ENCODE measurements at places on chromosomes 11 and 22. TPM values are rescaled to one million over a fixed set of nuclear protein-coding genes. Genes with fewer than 3 reads are reported as not detected.
A peak's percentile ranks its signal among the peaks of the same experiment; 100 is the strongest.

KCNK7 gene
- 0.46 TPM for total RNA-seq

CARNS1 gene
- 1.2 TPM for total RNA-seq

- DNase-seq: peak; percentile 50
Measured at GRCh38 chr11:19697721-19698121, 14.9 kb upstream of the NAV2 start.

DNA sequence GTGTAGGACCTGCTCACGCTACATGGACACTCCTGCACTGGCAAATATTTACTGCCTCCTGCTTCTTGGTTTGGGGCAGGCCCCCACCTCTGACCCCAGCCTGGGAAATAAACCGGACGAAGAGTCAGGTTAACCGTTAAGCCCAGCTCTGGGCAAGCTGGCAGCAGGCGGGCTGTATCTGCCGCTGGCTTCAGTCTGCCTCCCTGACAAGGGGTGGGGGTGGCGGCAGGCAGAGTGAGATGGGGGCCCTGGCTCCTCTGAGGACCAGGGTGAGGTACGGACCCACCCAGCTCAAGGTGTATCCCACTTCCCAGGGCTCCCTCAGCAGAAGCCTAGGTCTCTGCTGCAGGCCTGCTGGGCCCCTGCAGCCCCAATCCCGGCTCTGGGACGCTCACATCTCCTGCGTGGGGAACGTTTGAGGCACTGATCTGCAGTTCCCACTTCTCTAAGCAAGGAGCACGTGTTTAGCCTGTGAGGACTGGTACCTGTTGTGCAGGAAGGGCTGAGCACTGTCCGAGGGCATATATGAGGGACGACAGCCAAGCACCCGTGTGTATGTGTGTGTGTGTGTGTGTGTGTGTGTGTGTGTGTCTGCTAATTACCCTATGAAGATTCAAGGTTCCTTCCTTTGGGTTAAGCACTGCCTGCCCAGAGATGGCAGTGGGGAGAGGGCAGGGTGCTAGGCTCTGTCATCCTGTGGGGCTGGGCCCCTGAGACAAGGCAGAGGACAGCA lies 1.1 kb upstream of the LRRC75B start:
- DNase-seq: peak; percentile 39

DNA sequence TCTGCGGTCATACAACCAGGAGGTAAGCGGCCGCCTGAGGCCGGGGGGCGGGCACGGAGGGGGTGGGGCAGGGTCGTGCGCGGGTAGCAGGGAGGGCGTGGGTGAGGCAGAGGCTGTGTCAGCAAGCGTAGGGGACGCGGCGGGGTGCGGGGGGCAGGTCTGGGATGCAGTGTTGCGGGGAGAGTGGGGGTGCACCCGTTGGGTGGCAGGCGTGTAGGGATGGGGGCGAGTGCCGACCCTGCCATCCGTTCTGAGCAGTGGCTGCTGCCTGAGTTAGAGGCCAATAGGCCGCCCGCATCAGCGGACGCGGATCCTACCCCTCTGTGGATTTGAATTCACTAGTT lies 1.4 kb downstream of the RIC8A start:
- DNase-seq: no peak

DNA sequence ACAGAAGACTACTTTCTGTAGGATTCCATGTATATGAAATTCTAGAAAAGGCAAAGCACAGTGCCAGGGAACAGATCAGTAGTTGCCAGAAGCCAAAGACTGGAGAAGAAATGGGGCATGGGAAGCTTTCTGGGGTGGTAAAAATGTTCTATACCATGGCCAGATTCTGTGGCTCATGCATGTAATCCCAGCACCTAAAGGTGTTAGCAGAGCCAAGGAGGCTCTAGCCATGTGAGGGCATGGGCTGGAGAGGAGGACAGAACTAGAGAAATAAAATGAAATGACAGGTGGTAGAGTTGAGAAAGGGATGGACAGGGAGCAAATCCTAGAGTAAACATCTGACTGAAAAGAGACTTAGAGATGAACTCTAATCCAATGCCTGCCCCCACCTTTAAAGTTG lies 26.9 kb upstream of the HMGXB4 start:
- DNase-seq: no peak

- DNase-seq: no peak
Measured at GRCh38 chr11:7896009-7896785, 34.9 kb downstream of the OR10A6 start.

DNA sequence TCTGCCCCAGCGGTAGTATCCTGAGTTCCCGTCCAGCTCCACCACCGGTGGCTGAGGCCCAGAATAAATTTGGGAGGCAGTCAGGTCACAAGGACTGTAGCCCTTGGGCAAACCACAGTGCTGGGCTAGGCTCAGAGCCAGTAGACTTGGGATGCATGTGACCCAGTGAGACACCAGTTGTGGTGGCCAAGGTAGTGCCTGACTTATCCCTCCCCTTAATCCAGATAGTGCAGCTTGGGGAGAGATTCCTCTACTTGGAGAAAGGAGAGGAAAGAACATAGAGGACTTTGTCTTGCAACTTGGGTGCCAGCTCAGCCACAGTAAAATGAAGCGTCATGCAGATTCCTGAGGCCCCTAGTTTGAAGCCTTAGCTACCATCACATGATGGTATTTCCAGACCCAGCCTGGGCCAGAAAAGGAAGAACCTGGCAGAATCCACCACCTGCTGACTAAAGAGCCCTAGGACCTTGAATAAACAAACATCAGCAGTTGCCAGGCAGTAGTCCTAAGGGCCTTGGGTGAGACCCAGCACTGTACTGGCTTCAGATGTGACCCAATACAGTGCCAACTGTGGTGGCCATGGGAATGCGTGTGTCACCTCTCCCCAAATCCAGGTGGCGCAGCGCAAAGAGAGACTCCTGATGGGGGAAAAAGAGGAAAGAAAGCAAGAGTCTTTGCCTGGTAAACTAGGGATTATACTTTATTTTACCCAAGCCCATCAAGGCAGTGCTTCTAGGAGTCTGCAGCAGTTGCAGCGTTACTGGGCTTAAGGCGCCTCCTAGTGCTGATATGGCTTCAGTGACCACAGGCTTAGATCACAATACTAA lies 17.0 kb upstream of the DDX10 start:
- DNase-seq: peak; percentile 88

GRCh38 chr22:27853424-27853823 lies 51.9 kb upstream of the MN1 start:
- no peak for DNase-seq
